ENCODE measurements at places on chromosomes 7 and 10. TPM values are rescaled to one million over a fixed set of nuclear protein-coding genes. Genes with fewer than 3 reads are reported as not detected.

The PRTFDC1 gene
- total RNA-seq = 13.4 TPM

The CHST3 gene
- total RNA-seq = 4.1 TPM

The INA gene
- total RNA-seq = 25.0 TPM

The SPDYE1 gene
- total RNA-seq = not detected

The HOXA5 gene
- not detected for total RNA-seq

The TEX47 gene
- total RNA-seq = not detected

The TMEM213 gene
- total RNA-seq = not detected

The TDRD1 gene
- 0.14 TPM for total RNA-seq

The SFRP5 gene
- 1.9 TPM for total RNA-seq

The LUC7L2 gene
- 43.4 TPM for total RNA-seq

The CPN1 gene
- not detected for total RNA-seq

The SPOCK2 gene
- total RNA-seq = 1.3 TPM

The CCSER2 gene
- 17.7 TPM for total RNA-seq

The HMX2 gene
- total RNA-seq = 0.07 TPM

The FGFR2 gene
- total RNA-seq = 47.1 TPM

The DBNL gene
- 43.0 TPM for total RNA-seq

The PVRIG gene
- not detected for total RNA-seq

The BTBD16 gene
- 0.42 TPM for total RNA-seq

The STAMBPL1 gene
- 2.3 TPM for total RNA-seq

The OR2A42 gene
- total RNA-seq = not detected

The PWWP2B gene
- total RNA-seq = 15.3 TPM

The TET1 gene
- 47.6 TPM for total RNA-seq

The RAMP3 gene
- 0.31 TPM for total RNA-seq

The ELFN1 gene
- total RNA-seq = 16.0 TPM

The CALCR gene
- total RNA-seq = 4.0 TPM

The TMEM196 gene
- total RNA-seq = 0.21 TPM

The OR9A2 gene
- not detected for total RNA-seq

The ORC5 gene
- total RNA-seq = 21.1 TPM

The COA1 gene
- total RNA-seq = 129 TPM

The CLRN3 gene
- total RNA-seq = not detected

The DOCK1 gene
- 47.9 TPM for total RNA-seq

The ANKIB1 gene
- total RNA-seq = 26.4 TPM

The RNF148 gene
- total RNA-seq = 0.48 TPM

The PNLIPRP3 gene
- not detected for total RNA-seq

The IFIT1 gene
- total RNA-seq = 4.0 TPM

The FFAR4 gene
- not detected for total RNA-seq

The HOXA2 gene
- total RNA-seq = not detected

The CCL26 gene
- 2.6 TPM for total RNA-seq

The MAGI2 gene
- total RNA-seq = 6.2 TPM

All from H7 (cell line).